ENCODE measurements at places on chromosomes 16 and 17.

GRCh38 chr17:16171613-16172012 is 43.7 kb downstream of the NCOR1 start:
- no peak for DNase-seq

GRCh38 chr16:29789775-29790182 is 772 bp upstream of the KIF22 start:
- no peak for DNase-seq

DNA sequence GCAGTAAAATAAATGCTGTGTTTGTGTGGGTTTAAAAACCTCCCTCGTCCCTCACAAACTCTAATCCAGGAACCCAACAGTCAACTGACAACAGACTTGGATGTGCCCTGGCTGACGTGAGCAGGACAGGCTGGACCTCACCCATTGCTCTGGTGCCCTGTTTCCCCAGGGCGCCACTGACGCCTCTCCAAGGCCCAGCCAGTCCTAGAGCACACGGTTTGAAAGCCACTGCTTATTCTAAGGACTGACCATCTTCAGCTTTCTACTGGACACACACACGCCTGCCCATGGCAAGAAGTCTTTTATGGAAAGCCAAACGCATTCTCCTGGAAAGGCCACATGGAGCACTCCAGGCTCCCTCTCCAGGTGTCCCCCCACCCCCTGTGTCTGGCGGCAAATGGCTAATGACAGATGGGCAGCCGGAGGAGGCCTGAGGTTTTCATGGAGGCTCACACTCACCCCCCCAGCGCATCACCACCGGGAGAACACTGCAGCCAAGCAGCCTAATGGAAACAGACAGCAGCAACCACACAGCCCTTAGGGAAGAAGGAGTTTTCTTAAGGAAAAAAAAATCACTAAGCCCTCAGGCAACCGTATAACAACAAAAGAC is 319.2 kb downstream of the SOX9 start:
- DNase-seq, result no peak

DNA sequence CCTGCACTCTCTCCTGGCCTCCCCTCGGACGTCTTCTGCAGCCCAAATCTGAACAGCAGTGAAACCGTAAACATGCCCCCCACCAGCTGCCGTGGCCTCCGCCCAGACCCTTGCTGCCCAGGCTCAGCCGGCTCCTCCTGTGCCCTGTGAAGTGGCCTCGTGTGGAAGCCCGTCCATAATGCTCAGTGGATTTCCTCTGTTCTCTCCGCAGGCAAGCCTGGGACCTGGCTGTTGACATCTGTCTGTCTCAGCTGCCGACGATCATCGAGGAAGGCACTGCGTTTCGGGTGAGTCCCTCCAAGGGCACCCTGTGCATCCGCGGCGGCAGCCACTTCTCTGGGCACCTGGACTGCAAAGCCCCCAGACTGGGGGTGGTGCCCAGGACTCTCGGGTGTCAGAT is 153.9 kb upstream of the CHMP6 start:
- no peak for DNase-seq

DNA sequence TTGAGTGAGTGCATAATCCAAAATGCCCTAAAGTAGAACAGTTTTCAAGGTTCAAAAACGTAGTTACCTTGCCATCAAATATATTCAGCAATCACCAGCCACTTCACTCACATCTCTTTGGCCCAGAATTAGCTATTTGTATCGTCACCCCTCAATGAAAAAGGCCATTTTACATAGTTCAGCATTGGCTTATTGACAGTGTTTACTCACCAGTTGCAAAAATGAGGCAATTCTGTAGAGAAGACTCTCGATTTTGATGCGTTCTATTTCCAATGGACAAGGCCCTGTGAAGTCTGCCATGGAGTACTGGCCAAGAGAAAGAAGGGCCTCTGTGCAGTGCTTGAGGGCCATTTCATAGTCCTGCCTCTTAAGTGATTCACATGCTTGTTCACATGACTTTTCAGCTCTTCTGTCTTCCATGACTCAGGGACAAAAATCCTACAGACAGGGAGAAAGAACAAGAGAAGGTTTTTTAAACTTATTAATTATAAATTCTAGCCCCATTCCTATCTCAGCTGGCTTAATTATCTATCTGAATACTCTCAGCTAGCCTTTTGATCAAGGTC is 26.5 kb downstream of the HELZ start:
- no peak for DNase-seq

DNA sequence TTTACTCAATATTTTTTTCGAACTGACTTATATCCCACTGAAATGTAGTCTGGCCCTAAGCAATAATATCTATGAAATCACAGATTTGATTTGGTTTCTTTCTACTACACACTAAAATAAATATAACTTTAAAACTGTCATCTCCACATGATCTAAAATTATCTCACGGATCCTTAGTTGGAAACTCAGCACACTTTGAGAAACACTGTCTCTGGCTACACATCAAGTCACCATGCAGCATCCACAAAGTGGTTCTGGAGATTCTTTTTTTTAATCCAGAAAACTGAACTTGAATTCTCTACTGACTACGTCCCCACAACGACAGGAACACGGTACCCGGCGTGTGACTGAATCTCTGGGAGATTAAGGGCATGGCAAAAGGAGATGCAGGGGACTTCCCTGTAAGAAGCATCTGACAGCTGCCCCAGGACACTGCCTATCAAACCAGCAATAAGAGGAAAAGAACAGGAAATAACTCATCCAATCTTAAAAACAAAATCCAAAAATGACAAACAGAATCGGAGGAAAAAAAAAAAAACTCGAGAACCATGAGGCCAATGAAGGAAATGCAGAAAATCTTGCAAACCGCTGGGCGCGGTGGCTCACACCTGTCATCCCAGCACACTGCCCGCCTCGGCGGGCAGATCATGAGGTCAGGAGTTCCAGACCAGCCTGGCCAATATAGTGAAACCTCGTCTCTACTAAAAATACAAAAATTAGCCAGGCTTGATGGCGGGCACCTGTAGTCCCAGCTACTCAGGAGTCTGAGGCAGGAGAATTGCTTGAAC is 141.0 kb upstream of the RCVRN start:
- no peak for DNase-seq

- DNase-seq, result no peak
Measured at GRCh38 chr17:4175921-4176807, 33.2 kb downstream of the CYB5D2 start.

GRCh38 chr16:80790751-80791150 is 13.6 kb downstream of the CDYL2 start:
- DNase-seq, result no peak

DNA sequence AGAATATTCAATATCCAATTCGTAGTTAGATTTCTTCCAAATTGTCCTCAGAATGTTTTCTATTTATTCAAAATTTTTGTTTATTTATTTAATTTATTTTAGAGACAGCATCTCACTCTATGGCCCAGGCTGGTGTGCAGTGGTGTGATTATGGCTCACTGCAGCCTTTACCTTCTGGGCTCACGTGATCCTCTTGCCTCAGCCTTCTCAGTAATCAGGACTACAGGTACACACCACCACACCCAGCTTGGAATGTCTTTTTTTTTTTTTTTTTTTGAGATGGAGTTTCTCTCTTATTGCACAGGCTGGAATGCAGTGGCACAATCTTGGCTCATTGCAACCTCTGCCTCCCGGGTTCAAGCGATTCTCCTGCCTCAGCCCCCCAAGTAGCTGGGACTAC is 3.5 kb upstream of the DRG2 start:
- no peak for DNase-seq

Data from stimulated activated CD4-positive, alpha-beta T cell treated with anti-CD3 and anti-CD28 coated beads, TNF-alpha, amount 100 ng/mL, for 1 hour (primary cell).